ENCODE measurements at places on chromosomes 6 and 20.

GRCh38 chr6:167306401-167306998 lies 15.4 kb downstream of the UNC93A start:
- peak; percentile 15 for DNase-seq

DNA sequence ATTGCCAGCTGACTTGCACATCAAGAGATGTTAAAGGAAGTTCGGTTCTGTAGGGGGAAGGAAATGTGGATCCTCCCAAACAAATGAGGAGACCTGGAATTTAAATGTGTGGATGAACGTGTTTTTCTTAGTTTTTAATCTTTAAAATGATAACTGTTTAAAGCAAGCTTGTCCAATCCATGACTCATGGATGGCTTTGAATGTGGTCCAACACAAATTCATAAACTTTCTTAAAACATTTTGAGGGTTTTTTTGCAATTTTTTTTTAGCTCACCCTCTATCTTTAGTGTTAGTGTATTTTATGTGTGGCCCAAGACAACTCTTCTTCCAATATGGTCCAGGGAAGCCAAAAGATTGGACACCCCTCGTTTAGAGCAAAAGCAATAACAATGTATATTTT lies 12.6 kb downstream of the TUBB2B start:
- DNase-seq: no peak

DNA sequence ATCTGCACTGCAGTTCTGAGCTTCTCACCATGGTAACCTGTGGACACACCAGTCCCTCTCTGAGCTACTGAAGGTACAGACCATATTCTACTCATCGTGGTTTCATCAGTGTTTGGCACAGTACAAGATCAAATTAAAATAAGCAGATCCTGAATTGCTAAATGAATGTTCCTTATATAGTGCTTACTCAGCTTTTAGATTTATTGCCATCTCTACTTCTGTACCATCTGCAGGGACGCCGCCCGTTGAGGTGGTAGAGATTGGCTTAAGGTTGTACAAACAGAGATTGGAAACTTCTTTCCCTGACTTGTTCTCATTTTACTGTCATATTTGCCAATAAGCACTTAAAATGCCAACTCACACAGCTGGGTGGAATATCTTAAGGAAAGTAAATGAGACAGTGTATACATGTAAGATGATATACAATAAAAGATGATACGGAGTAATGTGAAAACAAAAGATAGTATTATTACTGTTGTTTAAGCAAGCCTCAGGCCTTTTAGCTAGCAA lies 223.4 kb upstream of the FOXQ1 start:
- no peak for DNase-seq

DNA sequence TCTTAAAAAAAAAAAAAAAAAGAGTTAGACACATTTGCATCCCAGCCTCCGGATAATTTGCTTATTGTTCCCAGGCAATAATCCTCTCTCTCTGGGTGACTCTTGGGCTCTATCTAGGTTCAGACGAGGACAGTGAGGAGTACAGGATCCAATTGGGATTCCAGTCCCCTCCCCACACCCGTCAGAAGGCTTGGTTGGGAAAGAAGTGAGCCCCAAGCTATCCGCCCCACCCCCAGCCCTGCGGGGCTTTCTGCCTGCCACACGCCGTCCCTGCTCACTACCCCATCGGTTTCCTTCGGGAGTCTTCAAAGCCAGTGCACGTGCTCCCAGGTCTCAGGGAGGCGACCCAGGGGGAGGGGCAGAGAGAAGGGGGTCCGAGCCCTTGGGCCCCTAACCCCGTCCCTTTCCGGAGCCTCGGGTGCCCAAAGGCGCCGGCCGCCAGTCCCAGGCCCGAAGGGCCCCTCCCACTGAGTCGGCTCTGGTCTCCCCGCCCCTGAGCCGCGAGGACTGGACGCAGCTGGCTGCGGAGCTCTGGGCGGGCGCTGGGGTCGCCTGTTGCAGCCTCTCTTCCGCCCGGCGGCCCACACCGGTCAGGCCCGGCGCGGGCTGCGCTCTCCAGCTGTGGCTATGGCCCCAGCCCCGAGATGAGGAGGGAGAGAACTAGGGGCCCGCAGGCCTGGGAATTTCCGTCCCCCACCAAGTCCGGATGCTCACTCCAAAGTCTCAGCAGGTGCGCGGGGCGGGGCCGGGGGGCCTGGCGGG lies 2.5 kb downstream of the MYMX start:
- peak; percentile 18 for DNase-seq

DNA sequence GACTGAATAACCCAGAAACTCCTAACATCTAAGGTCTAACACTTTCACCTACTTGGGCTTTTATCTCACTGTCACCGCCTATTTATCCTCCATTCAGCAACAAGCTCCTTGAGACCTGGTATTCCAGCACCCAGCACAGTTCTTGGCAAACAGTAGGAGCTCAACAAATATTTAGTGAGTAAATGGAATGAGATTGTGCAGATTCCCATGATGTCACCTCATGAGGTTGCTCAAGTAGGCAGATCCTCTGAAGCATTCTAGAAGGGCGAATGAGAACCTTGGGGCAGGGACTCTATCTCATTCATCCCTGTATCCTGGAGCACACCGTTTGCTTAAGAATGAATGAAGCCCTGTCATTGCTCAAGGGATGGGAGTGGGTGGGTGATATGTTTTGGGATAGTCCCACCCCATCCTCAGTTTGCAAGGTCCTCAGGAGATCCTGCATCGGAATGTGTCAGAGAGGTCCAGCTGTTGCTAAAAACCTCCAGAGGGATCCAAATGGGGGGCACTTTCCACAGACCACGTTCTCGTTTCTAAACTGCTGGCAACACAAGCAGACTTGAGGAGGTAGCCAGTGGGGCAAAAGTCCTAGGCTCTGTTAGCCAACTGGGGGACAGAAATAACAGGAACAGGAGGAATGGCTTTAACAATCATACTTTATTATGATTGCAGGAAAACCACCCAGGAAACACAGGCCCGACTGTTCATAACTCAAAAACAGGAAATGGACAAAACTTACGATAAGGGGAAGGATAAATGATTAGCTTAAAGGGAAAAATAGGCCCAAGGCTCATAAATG lies 42.0 kb downstream of the EDN1 start:
- DNase-seq: peak; percentile 13

DNA sequence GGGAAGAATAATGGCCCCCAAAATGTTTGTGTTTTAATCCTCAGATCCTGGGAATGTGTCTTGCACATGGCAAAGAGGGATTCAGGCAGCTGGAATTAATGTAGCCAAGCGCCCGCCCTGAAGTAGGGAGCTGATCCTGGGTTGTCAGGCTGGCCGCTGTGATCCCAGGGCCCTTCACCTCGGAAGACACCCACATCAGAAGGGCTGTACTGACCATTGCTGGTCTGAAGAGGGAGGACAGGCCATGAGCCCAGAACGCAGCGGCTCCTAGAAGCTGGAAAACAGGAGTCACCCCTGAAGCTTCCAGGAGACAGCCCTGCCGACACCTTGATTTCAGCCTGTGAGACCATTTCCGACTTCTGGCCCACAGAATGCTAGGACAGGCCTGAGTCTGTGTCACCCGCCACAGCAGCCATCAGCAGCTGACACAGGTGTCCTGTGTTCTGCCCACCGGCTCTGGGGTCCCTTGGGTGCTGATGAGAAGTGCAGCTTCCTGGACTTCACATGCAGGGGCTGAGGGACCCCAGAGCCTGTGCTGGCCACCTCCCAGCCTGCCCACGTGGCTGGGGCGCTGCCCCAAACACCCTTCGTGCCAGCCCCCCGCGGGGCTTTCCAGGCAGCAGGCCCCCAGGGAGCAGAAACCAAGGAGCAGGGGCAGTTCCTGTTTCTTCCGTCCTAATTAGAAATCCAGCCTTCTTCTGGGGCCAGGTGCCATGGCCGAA lies 86.3 kb downstream of the ERMARD start:
- no peak for DNase-seq

- no peak for DNase-seq
These were observed 718.9 kb downstream of the EPHA7 start for GRCh38 chr6:92700411-92700810.

GRCh38 chr20:45336530-45337366 lies 11.5 kb downstream of the SDC4 start:
- DNase-seq: peak; percentile 84

- no peak for DNase-seq
These were observed 853 bp downstream of the WFDC8 start for GRCh38 chr20:45578231-45578630.

DNA sequence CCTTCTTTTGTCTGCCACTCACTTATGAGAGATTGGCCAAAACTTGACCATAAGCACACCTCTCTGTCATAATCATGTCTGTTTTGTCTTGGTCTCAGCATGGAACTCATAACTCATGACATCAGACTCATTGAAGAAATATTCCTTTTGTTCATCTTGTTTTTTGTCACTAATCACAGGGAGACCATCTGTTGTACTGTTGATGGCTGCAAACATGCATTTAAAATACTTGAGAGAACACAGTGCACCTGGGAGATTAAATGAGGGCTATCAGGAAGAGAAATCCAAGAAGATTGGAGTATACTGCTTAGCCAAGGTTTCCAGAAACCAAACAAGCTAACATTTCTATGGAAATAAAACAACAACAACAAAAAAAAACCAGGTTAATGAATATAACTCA lies 689.7 kb downstream of the EPM2A start:
- DNase-seq: no peak

GRCh38 chr20:48718786-48719578 lies 108.8 kb downstream of the PREX1 start:
- DNase-seq: no peak

DNA sequence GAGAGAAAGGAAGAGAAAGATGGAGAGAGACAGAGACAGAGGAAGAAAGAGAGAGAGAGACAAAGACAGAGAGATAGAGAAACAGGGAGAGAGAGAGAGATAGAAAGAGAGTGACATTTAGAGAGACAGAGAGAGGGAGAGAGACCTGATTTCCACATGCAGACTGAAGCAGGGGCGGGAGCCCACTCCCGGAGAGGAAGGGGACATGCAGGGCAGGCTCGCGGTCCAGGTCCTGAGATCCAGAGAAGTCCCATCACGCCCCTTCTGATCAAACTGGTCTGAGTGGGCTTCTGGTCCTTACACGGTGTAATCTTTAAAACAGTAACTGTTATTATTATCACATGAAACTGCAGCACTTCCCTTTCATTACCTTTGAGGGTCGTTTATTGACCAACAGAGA lies 62.2 kb downstream of the PHACTR3 start:
- DNase-seq: no peak

DNA sequence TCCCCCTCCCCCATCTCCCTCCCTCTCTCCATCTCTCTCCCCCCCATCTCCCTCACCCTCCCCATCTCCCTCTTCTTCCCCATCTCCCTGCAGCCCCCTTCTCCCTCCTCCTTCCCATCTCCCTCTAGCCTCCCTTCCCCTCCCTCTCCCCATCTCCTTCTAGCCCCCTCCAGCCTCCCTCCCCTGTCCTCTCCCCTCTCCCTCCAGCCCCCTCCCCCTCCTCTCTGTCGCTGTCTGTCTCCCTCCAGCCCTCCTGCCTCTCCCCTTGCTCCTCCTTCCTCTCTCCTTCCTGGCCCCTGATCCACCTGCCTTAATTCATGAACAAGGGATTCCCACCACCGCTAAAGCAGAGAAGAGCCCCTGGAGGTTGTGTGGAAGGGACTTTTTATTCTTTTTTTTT lies 26.9 kb upstream of the CHMP4B start:
- DNase-seq: no peak

DNA sequence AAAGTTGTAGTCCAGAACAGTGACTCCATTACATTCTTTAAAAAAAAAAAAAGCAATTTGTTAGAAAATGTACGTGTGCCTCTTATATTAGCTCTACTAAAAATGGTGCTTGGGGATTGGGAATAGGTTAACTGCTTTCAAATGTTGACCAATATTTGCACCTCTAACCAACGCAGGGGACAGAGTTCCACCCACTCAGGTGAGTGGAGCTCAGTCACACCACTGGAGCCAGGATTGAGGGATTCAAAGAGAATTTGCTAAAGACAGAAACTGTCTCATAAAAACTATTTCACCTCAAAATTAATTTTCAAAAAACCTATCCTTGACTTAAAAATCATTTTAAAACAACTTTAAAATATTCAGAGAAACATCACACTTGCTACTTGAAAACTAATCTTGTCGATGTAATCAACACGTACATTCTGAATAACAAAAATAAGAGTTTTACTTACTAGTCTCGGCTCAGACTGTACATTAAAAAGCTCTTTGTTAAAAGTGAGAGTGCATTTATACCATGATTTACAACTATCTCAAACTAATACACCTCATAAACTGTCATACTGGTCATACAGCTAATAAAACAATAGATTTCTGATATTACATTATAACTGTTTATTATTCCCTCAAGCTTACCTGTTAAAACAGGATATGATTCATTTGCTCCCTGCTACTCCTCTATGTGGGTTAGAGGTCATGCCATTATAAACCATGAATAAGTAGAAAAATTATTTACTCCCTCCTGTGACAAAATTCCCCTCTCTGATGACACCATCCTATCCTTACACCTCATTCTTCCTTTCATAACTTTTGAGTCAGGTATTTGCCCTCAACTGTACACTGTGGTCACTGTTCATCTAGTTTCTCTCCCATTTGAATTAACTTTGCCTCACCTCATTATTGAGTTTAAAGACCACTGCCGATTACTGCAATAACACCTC lies 88.6 kb downstream of the PDE10A start:
- DNase-seq: no peak

DNA sequence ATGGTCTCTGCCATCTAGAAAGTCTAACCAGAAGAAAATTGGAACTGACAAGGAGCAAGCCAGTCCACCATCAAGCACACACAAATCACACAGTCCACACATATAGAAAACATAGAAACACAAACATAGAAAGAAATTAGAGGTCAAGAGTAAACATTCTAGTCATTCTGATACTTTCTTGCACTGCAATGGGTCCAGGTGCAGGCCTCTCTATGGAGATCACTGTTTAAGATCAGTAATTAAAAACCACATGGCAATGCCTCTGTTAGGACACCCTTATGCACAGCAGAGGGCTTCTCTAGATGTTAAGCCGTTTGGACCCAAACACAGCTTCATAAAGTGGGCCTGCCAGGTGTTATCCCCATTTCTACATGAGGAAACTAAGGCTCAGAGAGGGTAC lies 42.8 kb upstream of the SLC22A23 start:
- DNase-seq: no peak

GRCh38 chr20:21100578-21101452 lies 5.3 kb downstream of the LINC00237 start:
- DNase-seq: peak; percentile 21

Data from fibroblast of skin of right biceps (primary cell).